LNCaP clone FGC (cell line): ENCODE measurements at places on chromosomes 16 and 17.

- DNase-seq: no peak
Measured at GRCh38 chr16:57304169-57305061, 19.9 kb upstream of the PLLP start.

DNA sequence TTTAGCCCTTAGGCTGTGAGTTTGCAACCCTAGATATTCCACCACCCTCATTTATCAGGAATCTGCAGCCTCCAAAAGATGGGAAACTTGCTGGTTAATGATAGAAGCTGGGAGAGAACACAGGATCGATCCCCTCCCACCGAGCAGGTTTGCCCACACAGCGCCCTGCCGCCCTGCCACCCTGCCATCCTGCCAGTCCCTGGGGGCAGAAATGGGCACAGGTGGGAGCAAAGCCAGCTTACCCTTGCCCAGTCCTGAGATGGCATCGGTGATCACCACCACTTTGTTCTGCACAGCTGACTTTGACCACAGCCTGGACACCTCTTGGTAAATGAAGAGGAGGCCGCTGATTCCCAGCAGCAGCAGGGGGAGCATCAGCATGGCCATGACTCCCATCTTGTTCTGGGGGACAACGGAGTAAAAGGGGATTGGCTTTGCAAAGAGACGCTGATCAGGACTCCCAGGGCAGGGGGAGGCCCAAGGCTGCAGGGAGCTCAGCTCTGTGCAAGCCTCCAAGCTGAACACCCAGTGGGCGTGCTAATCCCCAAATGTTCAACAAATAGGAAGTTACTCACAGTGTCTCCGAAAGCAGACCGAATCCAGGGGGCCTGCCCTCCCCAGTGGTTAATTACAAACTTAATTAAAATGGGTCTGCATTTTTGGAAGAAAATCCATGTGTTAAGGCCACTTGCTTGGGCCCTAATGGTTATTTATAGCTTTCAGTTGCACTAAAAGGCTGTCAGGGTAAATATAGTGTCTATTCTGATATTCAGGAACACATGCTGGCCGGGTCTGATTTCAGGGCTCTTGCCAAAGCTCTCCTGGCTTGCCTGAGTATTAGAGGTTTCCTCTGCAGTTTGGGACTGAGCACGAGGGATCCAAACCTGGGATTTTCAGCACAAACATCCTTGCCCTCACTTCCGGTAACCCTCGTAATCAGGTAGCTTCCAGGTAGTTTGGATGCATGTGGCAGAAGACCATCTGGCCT is at the start of gene DHRS7C:
TSS of gene DHRS7C (minus strand) at position 704 of the 988 bp plus-strand sequence. CDS start at position 396, 308 bp downstream.
- no peak for DNase-seq

- DNase-seq: no peak
Measured at GRCh38 chr17:53249036-53249435, 573.7 kb upstream of the KIF2B start.

DNA sequence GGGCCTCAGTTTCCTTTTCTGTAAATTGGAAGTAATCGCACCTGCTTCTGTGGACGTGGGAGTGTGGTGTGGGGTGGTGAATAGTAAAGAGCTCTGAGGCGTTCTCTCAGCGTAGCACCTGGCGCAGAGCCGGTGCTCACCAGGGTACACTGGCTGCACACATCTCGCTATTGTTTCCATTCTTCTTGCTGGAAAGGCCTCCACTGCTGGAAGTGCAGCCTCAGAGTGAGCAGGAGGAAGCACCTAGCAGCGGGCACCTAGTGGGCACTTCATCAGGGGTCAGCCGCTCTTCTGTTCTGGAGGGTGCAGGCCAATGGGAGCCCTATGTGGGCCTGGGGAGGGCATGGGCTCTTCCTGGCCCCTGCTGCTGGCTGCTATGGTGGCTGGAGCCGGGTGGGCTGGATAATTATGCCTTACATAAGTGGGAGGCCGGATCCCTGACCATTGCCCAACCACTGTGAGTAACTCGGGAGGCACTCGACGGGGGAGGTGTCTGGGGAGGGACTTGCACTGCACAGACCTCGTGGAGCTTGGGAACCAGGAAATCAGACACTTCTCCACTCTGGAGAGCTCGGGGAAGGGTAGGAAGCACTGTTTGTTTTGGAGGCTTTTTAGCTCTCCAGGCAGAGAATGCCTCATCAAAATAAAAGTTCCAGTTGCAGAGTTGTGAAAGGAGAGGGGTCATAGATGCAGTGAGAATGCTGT is 1.7 kb downstream of the MAP2K3 start:
- DNase-seq: peak; percentile 86

- DNase-seq: no peak
Measured at GRCh38 chr16:15897834-15898254, 9.4 kb upstream of the CEP20 start.

- DNase-seq: no peak
Measured at GRCh38 chr16:75374388-75374787, 58.9 kb downstream of the CFDP1 start.

DNA sequence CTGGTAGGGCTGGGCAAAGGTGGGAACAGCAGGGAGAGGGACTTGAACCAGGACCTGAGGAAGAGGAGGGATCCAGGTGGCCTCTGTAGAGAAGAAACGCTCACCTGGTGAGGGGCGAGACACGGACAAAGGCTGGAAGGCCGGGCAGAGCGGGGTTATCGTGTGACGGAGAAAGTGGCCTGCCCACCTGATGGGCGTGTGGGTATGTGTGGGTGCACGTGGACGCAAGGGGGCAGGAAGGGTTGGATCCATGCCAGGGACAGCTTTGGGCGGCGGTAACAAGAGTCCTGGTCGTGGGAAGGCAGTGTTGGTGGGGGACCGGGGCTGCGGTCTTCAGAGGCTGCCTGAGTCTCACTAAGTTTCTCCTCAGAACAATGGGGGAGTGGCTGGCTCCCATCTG is 104.1 kb upstream of the GSE1 start:
- DNase-seq: no peak

DNA sequence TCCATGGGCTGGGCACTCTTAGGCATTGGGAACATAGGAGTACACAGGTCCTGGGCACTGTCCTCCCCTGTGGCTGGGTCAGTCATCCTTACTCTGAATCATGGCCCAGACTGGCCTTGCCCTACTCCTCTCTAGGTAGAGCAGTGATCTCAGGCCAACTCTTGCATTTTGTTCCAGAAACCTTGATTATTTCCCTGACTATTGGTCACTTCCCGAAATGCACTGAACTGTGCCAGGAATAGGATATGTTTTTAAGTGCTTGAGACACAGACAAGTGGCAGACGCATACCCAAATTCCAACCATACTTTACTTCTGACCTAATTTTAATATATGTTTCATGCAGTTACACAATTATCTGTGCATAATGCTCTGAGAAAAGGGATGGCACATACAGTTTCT is 10.3 kb downstream of the KRABD2 start:
- DNase-seq: no peak

DNA sequence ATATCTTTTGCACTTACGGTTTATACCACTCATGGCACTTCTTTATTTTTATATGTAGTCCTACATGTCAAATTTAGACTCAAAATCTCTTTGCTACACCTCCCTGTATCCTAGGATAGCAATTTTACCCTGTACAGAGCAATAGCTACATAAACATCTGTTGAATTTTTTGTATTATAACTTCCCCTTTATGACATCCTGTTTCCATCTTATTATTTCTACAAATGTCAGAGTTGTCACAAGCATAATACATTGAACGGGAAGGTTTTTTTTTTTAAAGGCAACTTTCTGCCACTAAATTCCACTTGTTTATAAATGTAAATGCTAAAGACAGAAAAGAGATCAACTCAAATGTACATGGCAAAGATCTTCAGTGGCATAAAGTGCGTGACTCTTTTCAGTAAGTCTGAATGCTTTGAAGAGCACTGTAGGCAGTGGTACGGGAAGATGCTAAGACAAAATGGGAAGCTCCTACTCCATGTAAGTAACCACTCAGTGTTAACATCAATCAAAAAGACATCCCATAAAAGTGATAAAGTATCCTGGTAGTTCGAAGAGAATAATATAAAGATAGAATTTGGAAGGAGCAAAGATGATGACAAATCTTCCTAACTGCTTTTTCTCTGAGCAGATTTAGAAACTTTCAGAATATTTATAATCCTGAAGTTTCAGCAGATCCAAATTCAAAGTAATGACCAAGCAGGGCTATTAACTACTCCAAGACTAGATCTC is 26.8 kb downstream of the GNA13 start:
- DNase-seq: no peak

- DNase-seq: no peak
Measured at GRCh38 chr16:78976212-78976611, 624.3 kb downstream of the MAF start.

GRCh38 chr17:63221939-63222338 is 224.2 kb downstream of the CYB561 start:
- no peak for DNase-seq

- no peak for DNase-seq
Measured at GRCh38 chr16:55830658-55831294, 2.1 kb downstream of the CES1 start.

DNA sequence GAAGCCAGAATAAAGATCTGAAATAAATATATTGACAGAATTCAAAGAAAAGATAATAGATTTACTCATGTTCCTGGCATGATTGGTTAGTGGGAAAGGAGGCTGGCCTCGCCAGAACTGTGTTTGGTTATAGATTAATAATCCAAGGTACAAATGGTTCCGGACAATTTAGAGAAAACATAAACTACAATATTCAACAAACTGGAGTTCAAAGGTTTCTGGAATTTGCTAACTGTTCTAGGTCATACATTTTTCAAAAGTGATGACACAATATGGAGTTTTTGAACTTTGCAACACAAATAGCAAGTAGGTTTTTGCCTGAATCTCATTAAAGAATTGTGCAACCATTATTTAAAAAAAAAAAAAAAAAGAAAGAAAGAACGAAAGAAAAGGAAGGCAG is 251.7 kb upstream of the SALL1 start:
- DNase-seq: no peak

- no peak for DNase-seq
Measured at GRCh38 chr17:44095647-44096496, 25.3 kb downstream of the G6PC3 start.

- DNase-seq: no peak
Measured at GRCh38 chr17:79600071-79600470, 10.8 kb downstream of the RBFOX3 start.

- no peak for DNase-seq
Measured at GRCh38 chr17:46056800-46057304, 57.8 kb downstream of the STH start.

- DNase-seq: no peak
Measured at GRCh38 chr17:50545311-50545710, 1.7 kb upstream of the SPATA20 start.

DNA sequence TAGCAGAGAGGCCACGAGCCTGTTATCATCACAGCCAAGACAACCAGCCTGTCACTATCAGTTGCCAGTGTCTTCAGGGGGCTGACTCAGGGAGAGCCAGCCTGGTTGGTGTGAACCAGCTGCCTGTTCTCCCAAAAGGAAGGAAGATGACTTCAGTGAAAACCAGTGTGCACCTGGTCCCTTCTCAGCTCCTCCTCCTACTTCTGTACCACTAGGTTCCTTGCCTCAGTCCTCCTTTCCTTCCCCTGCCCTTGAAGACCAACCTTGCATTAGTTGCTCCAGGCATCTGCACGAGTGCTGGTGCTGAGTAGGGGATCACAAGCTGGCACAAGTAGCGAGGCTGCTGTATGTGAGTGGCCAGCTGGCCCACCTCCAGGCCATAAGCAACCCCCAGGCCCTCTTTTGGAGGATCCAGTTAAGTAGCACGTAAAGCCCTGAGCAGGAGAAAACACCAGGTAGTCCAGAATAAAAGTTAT is 8.5 kb downstream of the TUBG1 start:
- DNase-seq: no peak

DNA sequence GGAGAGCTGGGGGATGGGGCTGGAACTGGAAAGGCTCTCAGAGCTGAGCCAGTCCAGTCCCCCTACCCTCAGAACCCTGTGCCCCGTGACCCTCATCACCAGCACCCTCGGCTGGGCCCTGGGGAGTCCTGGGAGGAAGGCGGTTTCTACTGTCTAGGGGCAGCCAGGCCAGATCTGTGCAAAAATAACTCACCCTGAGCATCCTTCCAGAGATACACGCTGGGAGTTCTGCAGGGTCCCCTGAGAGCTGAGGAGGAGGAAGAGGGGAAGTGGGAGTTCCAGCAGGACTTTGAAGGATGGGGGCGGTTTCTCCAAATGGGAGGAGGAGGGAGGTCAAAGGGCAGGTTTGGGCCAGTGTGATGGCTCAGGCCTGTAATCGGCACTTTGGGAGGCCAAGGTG is 5.0 kb upstream of the SLC4A1 start:
- no peak for DNase-seq

DNA sequence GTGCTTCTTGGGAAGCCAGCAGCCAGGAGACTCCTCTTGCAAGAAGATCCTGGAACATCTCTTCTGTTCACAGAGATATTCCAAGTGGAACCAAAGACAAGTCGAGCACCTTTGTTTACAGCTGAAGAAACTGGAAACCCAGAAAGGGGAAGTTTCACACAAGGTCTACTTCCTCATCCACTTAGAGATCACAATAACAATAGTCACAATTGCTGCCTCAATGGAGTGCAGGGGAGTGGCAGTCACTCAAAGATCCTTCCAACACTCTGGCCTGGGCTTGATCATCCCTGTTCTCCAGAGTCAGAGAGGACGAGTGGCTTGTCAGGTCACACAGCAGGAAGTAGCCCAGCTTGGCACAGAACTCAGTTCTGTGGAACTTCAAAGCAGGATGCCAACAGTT is 46.9 kb upstream of the SIAH1 start:
- DNase-seq: peak; percentile 32

GRCh38 chr16:69566981-69567680 is 1.4 kb downstream of the NFAT5 start:
- DNase-seq: no peak

GRCh38 chr17:6165806-6166205 is 95.6 kb downstream of the WSCD1 start:
- no peak for DNase-seq

DNA sequence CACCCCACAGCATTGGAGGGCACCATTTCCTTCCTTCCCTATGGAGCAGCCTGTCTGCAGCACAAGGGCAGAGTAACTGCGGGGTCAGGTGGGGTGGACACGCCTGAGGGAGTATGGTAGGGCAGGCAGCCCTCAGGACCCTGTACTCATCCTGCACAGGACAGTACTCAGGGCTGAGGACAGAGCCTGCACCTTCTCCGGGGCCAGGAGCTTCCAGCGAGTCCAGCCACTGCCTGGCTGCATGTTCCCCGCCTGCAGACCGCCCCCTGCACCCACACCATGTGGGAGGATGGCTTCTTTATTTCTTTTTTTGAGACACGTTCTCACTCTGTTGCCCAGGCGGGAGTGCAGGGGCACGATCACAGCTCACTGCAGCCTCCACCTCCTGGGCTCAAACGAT is 47.6 kb upstream of the CDC42EP4 start:
- no peak for DNase-seq

GRCh38 chr17:70368011-70368410 is 198.7 kb downstream of the KCNJ2 start:
- no peak for DNase-seq

DNA sequence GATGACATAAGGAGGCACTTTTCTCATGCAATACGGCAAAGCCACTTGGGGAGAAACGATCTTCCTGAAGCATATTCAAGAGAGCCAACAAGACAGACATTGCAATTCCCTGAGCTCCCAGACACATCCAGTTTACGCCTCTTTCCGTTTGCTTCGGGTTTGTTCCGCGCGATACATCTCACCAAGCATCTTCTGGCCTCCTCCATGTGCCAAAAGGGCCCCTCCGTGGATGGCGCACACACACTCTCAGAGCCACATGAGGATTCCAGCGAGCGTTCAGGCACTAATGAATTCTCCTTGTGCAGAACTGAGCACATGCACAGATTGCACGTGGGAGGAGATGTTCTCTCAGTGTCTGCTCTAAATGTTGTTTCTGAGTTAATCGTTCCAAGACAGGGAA is 146.7 kb upstream of the SHISA6 start:
- DNase-seq: no peak

- no peak for DNase-seq
Measured at GRCh38 chr17:55663400-55663799, 59.3 kb downstream of the TMEM100 start.

- DNase-seq: no peak
Measured at GRCh38 chr16:29683543-29684090, 4.6 kb downstream of the QPRT start.
